Fibroblast of skin of scalp (primary cell): ENCODE measurements at places on chromosomes 16 and 17.

DNA sequence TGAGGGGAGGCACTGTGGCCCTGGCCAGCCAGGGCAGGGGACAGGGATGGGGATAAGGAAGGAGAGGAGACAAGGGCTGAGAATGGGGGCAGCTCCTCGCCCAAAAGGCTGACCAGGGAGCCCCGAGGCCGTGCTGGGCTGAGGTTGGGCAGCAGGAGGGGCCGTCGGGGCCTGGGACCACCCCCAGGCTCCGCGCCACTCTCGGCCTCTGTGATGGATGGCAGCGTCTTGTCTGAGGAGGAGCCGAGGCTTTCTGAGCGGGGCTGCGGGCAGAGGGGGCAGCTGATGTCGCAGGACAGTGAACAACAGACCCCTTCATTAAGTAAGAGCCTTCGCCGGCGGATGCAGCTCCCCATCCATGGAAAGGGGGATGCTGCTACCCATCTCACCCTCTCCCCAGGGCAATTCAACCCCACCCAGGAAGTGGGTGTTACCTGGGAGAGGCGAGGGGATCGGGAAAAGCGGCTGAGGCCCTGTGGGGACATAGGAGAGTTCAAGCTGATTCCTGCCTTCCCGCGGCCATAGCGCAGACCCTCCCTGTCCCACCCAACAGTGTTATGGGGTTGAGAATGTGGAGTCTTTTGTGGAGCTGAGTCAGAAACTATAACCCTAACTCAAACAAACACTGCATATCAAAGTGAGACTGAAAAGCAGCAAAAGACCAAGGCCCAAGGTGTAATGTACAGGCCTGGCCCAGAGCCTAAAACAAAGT lies 9.1 kb upstream of the RAB5C start:
- no peak for DNase-seq

- peak; percentile 44 for DNase-seq
These were observed 13.6 kb upstream of the WFDC1 start for GRCh38 chr16:84281074-84281473.

- DNase-seq: no peak
These were observed 20.0 kb downstream of the CCL17 start for GRCh38 chr16:57424583-57424982.

DNA sequence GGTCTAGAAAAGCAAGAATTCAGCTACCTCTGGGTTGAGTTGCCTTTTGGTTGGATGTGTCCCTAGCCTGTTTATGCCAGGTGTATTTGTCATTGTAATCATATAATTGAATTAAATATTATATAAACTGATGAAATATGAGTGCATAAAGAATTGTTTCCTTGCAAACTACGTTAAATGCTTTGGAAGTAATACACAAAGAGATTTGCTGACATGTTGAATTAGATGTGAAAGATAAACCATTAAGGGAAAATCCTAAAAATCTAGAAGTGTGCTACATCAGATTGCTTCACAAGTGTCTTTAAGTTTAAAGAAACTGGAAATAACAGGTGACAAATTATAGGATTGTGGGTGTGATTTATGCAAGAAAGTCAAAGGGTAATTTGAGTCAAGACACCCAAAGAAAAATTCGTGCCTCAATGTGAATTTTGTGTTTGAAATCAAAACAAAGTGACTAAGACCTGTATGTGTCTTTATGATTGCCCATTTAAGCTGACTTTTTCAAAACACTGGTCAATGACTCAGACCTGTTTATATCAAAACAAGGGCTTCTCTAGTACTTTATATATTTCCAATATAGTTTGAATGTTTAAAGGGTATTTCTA lies 5.1 kb upstream of the PYY start:
- no peak for DNase-seq

DNA sequence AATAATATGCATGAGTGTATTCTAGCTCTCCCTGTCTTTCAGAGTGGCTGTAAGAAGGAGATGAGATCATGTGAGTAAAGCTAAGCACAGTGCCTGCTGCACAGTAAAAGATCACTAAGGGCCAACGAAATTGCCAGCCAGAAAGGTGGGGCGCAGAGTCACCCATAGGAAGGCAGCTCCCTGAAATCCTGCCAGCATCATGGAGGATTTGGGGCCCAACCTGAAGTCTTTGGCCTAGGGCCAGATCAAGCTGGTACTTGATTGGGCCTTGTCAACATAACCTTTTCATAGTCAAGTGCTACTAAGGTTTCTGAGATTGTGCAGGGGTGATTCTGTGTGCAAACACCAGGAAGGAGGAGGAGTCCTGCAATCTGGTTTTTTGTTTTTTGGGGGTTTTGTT lies 16.5 kb downstream of the SCNN1B start:
- DNase-seq: no peak

- no peak for DNase-seq
These were observed 5.1 kb downstream of the ARMC5 start for GRCh38 chr16:31464348-31464769.

- no peak for DNase-seq
These were observed 144.5 kb downstream of the CLEC16A start for GRCh38 chr16:11088831-11089230.

GRCh38 chr16:47236716-47237115 lies 93.0 kb upstream of the NETO2 start:
- DNase-seq: no peak

DNA sequence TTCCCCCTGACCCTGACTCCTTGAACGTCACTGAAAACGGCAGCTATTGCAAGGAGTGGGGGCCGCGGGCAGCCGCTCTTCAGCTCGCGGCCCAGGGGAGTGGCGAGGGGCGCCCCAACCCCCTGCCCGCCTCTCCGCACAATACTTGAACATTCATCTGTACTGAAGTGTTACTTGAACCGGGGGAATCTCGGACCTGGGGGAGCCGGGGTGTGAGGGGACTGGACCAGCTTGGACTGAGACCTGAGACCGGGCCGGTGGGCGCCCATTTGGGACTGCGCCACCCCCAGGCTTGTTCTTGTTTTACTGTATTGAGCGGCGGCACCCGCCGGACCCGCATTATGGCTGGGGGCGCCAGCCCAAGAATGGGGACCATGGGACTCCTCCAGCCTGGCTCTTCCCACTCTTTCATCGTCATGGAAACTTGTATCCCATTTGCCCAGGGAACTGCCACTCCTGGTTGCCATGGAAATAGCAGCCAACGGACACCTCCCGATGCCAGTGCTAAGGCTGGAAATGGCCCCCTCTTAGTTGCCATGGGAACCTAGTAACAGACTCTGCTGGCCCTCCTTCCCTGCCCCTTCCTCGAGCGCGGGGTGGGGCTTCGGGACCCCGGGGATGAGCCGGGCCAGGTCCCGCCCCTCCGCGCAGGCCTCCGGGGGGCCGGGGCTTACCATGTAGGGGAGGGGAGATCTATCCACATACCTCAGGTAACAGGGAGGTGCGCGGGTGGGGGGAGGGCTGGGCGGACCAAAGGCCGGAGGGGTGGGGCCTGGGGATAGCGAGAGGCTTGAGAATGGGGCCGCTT lies 805 bp upstream of the ORAI3 start:
- peak; percentile 98 for DNase-seq

DNA sequence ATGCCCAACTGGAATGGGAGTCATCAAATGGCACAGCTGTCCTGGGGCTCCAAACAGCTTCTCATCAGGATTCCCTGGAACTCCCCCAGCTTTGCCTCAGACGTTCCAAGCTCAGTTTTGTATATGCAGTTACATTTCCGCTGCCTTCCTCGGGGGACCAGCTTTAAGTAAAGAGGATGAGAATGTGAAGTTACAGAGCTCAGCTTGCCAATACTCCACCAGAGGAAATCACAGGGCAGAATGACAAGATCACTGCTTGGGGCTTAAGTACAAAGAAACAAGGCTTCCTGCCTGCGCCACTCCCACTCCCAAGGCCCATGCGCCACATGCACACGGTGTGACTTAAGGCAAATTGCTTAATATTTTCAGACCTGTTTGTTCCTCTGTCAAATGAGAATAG lies 272.4 kb upstream of the CDH11 start:
- no peak for DNase-seq

- peak; percentile 29 for DNase-seq
These were observed 986 bp downstream of the HAPSTR1 start for GRCh38 chr16:9092282-9092977.

DNA sequence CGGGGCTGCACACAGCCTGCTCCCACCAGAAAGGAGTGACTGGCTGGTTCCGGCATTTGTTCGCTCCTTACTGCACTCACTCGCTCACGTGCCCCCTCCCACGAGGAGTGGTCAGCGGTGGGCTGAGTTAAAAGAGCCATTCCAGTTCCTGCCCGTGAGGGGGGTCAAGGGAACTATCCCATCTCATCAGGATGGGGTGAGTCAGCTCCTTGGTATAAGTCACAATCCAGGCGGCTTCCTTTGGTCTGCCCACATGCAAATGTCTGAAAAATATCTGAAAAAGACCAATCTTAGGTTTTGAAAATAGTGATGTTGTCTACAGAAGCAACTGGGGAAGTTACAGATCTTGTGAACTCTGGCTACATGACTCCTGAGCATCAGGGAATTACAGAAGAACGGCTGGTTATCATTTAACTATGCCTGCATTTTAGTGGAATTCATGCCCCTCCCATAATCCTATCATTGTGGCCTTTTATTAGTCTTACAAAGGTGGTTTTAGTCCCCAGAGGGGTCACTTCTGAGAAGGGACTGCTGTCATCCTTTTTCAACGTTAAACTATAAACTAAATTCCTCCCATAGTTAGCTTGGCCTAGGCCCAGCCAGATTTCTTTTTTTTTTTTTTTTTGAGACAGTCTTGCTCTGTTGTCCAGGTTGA lies 9.8 kb upstream of the TNFSF12 start:
- DNase-seq: no peak

- DNase-seq: no peak
These were observed 59.0 kb upstream of the TBX2 start for GRCh38 chr17:61340431-61341209.

DNA sequence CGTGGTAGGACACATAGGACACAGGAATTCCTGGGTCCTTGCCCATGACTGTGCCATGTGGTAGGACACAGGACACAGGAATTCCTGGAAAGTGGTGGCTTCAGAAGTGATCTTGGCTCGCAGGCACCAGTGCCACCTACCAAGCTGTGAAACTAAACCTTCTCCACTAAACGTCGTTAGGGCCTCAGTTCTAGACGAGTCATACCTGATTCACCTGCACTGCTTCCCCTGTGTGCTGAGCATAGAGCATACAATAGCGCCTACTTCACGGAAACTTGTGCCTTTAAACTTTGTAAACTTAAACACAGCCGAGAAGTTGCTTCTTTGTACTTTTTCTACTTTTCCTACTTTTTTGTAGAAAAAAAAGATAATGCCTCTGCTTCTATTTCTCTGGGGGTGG lies 4.8 kb downstream of the SOX8 start:
- DNase-seq: no peak
